Stimulated activated CD4-positive, alpha-beta T cell treated with anti-CD3 and anti-CD28 coated beads, Interleukin-2, amount 100 ng/mL, for 48 hours (primary cell): ENCODE measurements at places on chromosomes 6 and 20.

GRCh38 chr6:829656-830055, 136.7 kb upstream of the EXOC2 start:
- no peak for DNase-seq

- no peak for DNase-seq
Observed at GRCh38 chr6:40810171-40810570, 223.0 kb upstream of the LRFN2 start.

- no peak for DNase-seq
Observed at GRCh38 chr20:32116079-32116521, 6.6 kb downstream of the TM9SF4 start.

- no peak for DNase-seq
Observed at GRCh38 chr20:54017846-54018245, 52.5 kb downstream of the BCAS1 start.

- DNase-seq = peak; percentile 40
Observed at GRCh38 chr6:149566410-149567193, 427 bp downstream of the GINM1 start.

- DNase-seq = no peak
Observed at GRCh38 chr6:161254464-161255253, 19.2 kb downstream of the AGPAT4 start.

DNA sequence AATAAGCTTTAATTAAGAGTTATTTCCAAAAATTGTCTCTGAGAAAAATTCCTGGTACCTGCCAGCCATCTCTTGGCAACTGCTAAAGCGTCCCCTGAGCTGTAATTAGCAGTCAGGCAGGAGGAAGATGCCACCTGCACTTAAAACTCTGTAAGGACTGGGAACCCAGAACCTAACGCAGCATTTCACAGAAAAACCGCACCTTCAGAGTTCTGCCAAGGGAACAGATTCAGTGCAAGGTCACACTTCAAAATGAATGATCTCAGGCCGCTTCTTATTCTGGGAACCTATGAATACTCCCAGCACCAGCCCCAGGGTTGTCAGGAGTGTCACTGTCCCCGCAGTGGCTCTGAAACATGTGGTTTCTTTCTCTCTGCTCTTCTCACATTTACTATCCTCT, 36.7 kb downstream of the INSM1 start:
- DNase-seq = no peak

DNA sequence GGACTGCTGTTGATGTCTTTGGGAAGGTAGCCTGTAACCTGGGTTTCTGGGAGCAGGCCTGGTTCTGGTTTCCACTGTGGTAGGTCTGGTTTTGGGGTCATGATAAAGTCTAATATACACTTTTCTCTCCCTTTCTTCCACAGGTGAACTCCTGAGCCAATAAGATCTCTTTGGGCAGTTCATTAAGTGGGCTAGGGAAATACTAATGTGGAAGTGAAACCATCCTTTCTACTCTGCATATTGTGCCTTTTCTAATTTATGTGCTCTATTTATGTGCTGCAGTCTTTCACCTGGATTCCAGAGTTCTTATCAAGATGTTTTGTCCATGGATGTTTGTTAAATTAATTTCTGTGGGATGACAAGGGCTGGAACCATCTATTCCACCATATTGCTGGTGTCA, 165.7 kb upstream of the PTPRK start:
- no peak for DNase-seq

DNA sequence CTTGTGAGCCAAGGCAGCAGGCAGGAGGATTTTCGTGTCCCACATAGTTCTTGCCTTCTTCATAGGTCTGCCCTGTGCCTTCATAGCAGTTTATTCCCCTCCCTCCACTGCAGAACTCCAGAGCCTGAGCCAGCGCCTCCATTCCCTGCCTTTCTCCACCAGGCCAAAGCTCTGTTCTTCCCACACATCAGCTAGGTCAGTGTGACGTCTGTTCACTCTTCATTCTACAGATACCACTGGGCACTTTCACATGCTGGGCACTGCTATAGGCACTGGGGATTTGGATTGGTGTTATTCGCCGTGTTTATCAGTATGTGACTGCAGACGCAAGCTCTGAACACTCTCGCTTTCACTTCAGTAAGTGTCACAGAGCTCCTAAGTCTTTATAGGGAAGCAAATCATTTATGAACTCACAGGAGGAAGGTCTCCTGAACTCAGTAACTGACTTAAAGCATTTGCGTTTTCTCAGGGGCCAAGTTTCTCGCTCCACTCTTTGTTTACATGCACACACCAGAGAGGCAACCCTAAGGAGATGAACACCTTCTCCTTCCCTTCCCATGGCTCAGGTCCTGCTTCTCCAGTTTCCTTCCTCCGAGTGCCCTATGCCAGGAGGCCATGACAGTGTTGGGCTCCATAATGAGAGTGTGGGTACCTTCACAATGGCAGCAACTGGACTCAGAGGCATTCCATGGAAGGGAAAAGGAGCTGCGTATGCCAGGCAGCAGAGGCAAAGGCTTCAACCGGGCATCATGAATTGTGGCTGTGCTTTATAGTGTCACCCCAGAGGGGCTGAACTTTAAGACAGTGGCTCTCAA, 6.3 kb upstream of the APMAP start:
- no peak for DNase-seq

- no peak for DNase-seq
Observed at GRCh38 chr6:42427871-42428270, 23.9 kb downstream of the TRERF1 start.

- DNase-seq = peak; percentile 32
Observed at GRCh38 chr6:149060300-149060984, 257.1 kb upstream of the TAB2 start.

- no peak for DNase-seq
Observed at GRCh38 chr6:53770780-53771249, 24.0 kb upstream of the LRRC1 start.

DNA sequence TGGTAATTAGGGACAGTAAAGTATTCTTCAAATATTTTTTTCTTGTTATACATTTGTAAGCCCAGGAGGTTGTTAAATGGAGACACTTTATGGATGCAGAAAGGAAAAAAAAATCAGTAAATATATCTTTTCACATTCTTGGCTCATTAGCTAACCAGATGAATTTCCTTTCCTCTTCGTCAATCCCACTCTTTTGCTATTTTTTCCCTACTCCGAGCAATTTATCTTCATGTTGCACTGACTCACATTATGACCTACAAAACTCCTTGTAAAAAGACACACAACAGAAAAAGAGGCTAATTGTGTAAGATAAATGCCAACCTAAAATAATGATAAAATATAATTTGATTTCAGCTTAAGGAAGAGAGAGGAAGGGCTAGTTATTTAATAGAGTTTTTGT, 472.9 kb upstream of the ZNF337 start:
- DNase-seq = no peak

GRCh38 chr6:123716506-123716905, 79.8 kb upstream of the TRDN start:
- no peak for DNase-seq

DNA sequence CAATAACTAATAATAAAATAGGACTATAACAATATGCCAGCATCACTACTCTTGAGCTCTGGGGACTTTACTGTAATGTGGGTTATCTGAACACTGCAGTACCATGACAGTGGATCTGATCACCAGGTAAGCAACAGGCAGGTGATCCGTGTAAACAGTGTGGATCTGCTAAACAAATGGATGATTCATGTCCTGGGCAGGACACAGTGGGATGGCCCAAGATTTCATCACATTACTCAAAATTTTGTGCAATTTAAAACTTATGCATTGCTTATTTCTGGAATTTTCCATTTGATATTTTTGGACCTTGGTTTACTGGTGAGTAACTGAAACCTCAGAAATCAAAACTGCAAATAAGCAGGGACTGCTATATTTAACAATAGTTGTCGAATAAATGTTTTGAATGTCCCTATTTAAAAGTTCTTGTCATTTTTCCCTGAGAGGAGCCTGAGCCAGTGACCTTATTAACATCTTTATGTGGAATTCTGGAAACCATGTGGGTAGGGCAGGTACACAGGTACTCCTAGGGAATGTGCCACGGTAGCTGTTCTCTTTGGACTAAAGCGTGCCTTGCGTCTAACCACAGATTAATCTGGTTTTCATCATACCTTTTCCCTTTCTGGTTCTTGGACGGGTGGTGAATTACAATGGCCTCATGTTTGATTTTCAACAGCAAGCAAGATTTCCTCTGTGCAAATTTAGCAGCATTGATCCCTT, 214.5 kb upstream of the SASH1 start:
- no peak for DNase-seq

GRCh38 chr6:79610306-79611009, 20.7 kb upstream of the SH3BGRL2 start:
- no peak for DNase-seq

DNA sequence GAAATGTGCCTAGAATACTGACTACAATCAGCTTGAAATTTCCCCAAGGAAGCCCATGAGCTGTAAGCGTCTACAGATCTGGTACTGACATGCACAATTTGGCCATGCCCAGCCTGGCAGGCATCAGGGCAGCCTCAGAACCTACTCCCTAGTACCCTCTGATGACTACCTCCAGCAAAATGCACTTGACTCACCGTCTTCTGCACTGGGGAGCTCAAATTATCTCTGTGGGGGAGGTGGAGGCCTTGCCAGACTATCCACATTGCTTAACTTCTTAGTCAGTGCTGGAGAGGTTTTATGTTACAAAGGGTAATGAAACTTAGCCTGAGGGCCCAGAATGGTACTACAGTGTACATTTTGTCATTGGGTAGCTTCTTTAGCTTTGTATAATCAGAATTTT, 126.0 kb upstream of the ADGRF1 start:
- DNase-seq = no peak

GRCh38 chr20:54061101-54061881, 9.1 kb downstream of the BCAS1 start:
- no peak for DNase-seq

DNA sequence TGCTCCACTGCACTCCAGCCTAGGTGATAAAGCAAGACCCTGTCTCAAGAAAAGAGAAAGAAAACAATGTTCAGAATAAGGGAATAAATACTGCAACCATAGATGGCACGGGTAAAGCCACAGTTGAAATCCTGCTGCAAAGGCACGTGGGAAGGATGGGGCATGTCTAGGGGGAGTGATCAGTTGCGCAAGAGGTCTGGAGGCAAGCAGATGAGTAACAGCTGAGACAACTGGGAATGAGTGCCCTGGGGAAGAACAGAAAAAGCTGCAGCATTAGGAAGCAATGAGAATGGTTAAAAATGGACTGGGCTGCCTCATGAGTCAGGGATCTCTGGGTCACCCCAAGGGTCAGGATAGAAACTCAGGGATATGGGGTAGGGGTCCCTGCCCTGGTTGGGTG, 96.3 kb downstream of the GMPR start:
- no peak for DNase-seq

DNA sequence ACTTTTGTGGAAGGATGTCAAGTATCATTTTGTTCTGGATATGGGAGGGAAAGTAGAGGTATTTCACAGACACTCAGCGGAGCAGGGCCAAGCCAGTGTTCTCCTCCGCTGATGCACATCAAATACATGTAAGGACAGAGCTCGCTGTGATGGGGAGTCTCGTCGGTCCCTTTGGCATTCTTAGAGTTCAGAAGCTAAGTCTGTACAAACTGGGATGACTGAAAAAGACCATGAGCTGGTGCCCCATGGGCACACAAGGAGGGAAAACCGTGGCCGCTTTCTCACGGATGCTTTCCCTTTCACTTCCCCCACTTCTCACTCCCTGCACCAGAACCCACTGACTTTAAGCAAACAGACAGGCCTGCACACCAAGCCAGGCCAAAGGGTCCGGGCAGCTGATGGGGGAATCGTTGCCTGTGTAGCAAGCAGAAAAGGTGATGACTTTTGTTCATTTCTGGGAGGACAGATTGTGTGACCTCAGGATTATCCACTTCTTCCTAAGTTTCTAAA, 27.7 kb upstream of the MPC1 start:
- DNase-seq = no peak

- no peak for DNase-seq
Observed at GRCh38 chr6:138129190-138129589, 22.0 kb upstream of the PERP start.

- no peak for DNase-seq
Observed at GRCh38 chr6:29236060-29236459, 65.4 kb downstream of the OR2J2 start.

- DNase-seq = no peak
Observed at GRCh38 chr6:65671922-65672321, 35.1 kb downstream of the EYS start.

GRCh38 chr20:38810926-38811630, 5.6 kb downstream of the PPP1R16B start:
- no peak for DNase-seq

DNA sequence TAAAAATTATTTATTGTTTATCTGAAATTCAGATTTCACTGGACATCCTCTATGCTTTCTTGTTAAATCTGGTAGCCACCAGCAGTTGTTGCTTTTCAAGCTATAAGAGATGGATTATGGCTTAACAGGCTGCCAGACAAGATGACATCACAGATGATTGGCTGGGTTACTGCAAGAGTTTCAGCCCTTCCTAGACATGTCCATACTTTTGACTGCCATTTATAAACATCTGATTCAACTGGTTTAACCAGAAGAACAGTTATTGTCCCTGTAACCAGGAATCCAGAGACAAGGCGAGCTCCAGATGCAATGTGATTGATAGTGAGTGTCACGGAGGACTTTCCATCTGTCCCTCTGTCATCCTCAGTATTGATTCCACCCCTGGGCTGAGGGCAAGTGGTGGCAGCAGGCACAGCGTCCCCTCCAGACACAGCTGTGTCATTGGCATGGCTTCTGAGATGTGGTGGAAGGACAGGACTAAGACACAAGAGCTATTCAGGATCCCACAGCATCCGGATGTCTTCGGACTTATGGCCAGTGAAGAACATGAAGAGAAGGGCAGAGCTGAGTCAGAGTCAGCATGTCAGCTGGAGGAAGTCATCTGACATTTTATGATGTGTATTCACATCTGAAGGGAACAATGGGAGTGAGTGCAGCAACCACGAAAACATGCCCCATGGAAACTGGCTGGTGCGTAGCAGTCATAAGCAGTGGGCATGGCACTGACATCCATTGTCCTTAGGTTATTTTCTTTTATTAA, 284.5 kb upstream of the CDYL start:
- no peak for DNase-seq

GRCh38 chr20:33685328-33686099, 671 bp downstream of the E2F1 start:
- peak; percentile 59 for DNase-seq

DNA sequence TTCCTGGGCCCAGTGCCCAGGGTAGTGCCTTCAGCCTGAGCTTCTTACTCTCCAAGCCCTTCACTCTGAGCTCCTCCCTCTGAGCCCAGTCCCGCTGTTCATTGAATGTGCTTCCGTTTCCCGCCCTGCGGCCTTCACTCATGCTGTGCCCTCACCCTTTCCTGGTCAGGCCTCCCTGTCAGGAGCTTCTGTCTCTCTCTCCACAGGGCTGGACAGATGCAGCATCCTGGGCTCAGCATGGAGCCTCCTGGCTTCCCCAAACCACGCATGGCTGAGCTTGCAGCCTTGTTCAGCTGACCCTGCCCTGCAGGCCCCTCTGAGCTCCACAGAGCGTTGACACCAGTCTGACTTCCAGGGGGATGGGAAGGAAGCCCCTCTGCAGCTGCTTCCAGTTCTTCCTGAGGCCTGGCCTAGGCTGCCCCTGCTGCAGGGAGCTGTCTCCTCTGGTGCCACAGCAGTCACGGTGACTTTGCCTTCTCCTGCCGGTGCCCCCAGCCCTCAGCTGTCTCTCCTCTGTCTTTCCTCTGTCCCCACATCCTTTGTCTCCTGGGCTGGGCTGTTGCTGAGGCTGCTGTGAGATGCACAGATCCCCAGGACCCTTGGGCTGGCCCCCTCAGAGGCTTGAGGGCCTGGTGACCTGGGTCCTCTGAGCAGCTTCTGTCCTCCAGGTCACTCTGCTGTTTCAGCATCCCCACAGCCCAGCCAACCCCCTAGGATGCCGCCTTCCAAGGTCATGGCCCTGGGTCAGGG, 7.9 kb upstream of the MYT1 start:
- DNase-seq = no peak

- no peak for DNase-seq
Observed at GRCh38 chr6:157240960-157241311, 82.4 kb downstream of the TMEM242 start.
